Frontal cortex (tissue), 4 donors: ENCODE measurements at places on chromosomes 1 and 21.

DNA sequence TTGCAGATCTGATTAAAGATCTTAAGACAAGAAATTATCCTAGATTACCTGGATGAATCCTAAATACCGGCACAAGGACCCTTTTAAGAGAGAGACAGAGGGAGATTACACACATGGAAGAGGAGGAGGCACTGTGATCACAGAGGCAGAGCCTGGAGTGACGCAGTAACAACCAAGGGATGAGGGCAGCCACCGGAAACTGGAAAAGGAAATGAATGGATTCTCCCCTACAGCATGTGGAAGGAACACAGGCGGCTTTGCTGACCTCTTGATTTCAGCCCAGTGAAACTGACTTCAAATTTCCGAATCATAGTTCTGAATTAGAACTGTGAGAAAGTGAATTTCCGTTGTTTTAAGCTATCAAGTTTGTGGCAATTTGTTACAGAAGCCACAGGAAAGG is 50.2 kb upstream of the IVNS1ABP start:
- no peak for DNase-seq

DNA sequence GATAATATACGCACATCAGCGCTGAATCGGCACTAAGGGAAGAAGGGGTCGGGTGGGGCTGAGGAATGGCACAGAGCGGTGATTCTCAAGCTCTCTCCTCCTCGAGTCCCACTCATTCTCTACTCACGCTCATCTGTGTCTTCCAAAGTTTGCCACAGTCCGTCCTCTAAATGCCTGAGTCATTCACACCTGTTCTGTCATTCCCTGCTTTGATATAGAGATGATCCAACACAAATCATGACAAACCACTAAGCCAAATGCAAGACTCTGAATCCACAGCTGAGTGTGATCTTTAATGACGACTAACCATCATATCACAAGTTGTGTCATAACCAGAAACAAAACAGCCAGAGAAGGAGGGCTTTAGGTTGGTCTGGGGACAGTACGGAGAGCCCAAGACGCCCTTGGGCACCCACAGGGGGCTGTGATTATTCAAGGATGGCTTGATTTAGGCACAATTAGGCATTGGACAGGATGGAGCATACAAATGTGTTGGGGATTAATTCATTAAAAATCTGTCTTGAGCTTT is 501.5 kb downstream of the KIF26B start:
- no peak for DNase-seq

GRCh38 chr1:47995306-47996050 is 1.7 kb downstream of the TRABD2B start:
- DNase-seq, result no peak

GRCh38 chr1:226100436-226101391 is 38.2 kb downstream of the H3-3A start:
- no peak for DNase-seq

DNA sequence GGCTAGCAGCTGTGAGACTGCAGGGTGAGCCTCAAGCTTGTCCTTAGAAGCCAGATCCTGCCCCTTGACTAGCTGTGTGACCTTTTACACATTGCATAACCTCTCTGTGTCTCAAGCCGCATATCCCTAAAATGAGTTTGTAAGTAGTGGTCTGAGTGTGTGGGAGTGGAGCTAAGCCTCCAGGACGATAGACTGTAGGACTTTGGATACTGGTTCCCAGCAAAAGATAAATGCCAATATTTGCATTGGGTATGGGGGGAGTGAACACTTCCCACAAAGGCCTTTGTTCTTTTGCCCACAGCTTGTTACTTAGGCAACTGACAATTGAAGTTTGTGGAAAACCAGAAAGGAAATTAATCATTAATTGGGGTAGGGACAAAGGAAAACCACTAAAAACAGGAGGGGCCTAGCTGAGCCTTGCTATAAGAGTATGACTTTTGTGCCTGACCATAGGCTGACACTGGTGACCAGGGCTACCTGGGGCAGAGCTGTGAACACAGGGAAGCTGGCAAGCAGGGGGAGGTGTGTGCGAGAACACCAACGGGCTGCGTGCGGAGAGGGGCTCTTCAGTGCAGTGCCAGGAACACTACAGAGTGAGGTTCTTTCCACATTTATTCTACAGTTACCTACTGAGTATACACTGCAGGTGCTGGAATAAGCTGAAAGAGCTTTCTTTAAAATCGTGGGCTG is 102.4 kb upstream of the ETV3 start:
- DNase-seq, result no peak

- no peak for DNase-seq
Measured at GRCh38 chr1:150931773-150932172, 5.6 kb downstream of the SETDB1 start.

DNA sequence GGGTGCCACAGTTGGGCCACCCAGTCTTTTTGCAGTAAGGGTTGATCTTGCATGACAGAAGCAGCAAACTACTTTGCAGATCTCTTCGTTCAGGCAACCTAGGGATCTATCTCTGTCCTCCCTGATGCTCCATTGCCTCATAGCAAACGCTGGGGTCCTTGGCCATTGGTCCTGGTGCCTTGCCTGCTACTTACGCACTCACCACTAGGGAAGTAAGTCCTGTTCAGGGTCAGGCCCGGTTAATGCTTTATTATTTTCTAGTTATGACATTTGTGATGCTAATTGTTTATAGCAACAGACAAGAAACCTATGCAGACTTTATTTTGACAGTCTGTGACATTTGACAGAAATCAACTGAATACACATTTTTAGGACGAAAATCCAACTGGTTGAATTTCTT is 326.5 kb upstream of the FMN2 start:
- no peak for DNase-seq

- DNase-seq, result peak; percentile 44
Measured at GRCh38 chr1:155591770-155592169, 18.2 kb upstream of the MSTO1 start.

DNA sequence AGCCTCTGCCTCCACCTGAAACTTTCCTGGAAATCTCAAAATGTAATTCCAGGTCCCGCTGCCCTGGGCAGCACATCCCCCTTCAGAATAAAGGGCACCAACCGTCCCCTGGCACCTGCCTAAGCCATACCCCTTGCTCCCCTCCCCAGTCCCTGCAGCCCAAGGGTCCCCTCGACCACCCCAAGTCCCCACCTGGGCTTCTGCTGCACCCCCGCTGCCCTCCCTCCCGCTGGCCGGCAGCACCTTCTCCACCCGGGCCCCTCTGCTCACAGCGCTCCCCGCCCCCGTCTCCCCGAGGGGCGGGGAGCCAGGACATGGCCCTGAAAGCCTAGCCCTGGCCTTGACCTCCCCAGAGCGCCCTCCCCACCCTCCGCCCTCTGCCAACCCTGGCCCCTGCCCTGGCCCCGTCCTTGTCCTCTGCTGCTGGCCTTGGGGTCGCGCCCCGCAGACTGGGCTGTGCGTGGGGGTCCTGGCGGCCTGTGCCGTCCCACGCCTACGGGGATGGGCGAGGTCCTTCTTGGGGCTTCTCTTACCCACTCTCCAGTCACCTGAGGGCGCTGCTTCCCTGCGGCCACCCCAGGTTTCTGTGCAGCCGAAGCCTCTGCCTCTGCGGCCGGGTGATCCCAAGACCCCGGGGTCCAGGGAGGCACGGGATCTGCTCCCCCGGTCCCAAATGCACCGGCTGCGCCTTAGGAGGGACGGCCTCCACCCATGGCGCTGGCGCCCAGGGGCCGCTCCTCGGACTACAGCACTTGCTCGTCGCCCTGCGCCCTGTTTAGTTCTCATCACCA is 41.7 kb downstream of the WDR4 start:
- peak; percentile 15 for DNase-seq

DNA sequence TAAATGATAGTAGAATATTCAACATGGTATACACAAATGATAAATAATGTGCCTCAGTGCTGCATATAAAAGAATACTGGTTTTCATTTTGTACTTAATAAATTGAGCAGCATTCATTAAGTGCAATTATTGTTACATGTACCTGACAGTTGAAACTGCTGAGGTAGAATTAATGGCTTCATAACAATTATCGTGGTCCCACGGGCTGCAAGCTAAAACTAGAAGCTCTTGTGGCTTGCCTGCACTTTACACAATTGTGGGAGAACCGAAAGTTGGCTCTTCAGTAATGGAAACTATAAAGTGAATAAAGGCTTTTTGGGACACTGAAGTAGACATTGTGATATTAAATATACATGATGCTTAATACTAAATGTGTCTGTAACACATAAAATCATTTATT is 23.2 kb downstream of the INSL5 start:
- no peak for DNase-seq

- DNase-seq, result peak; percentile 18
Measured at GRCh38 chr1:235270625-235271024, 57.4 kb downstream of the ARID4B start.

- DNase-seq, result no peak
Measured at GRCh38 chr1:9559673-9560072, 20.4 kb downstream of the SLC25A33 start.

DNA sequence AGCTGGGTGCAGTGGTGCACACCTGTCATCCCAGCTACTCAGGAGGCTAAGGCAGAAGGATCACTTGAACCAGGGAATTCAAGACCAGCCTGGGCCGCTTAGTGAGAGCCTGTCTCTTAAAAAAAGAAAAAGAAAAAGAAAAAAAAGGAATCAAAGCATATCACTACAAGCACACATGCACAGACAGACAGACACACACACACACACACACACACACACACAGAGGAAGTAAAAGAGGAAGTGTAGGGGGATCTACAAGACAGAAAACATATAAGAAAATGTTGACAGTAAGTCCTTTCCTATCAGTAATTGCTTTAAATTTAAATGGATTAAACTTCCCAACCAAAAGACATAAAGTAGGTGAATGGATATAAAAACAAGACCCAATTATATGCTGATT is 180.3 kb downstream of the FAF1 start:
- no peak for DNase-seq

DNA sequence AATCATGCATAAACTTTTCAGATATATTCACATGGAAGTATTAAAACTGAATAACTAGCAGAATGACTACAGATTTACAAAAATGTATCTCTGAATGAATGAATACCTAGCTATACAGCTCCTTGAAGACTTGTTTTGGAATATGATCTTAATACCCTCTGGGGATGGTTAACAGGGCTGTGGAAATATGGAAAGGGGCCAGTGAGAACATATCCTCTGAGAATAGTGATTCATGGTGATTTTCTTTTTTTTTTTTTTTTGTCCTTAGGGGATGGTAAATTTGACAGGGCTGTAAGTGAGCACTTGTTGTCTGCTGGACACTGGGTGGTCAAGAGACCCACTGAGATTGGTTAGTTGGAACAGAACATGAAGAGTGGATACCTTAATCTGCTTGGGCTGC is 80.7 kb upstream of the HP1BP3 start:
- DNase-seq, result no peak

DNA sequence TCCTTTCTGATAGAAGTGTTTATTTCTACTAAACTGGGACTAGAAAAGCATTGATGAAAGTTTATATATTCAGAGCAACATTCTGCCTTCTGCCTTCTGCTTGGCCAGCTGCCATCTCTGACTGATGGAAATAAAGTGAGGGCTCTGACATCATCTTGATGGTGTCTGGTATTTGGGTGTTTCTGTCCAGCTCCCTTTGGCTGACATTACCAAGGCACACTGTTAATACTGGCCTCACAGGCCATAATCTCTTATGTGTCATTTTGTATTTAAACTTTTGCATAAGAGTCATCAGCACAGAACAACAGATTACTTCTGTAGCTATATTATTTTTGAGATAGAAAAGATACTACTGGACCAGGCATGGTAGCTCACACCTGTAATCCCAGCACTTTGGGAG is 216.9 kb downstream of the RYR2 start:
- no peak for DNase-seq

DNA sequence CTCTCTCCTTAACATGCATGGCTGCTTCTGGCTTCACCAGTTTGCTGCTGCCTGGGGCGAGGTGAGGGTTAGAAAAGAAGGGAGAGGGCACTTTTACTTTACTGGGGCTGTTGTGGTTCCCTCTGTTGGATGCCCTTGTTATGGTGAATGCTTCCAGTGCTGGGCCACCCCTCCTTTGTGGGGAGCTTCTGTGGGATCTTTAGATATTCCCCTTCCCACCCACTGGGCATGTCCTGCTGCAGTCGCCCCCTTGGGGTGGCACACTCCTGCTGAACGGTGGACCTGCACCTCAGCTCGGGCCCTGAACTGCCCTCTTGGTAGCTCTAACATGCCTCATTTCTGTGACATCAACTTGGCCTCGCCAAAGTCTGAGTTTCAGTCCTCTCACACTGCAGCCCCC is 6.0 kb downstream of the TNN start:
- no peak for DNase-seq

DNA sequence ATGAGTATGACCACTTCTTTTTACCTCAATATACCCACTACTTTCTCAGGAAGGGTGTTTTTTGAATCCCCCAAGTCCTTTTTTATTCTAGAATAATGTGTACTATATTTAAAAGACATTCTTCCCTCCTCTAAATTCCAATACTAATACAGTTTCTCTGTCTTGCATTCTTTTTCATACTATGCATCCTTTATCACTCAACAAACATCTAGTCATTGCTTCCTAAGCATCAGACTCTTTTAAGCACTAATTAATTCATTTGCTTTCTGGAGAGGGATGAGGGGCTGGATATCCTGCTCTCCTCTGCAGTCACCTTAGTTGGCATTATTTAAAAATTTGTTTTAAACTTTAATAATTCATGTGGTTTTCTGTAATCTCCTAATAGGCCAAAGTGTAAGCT is 838.8 kb downstream of the KCNT2 start:
- no peak for DNase-seq

DNA sequence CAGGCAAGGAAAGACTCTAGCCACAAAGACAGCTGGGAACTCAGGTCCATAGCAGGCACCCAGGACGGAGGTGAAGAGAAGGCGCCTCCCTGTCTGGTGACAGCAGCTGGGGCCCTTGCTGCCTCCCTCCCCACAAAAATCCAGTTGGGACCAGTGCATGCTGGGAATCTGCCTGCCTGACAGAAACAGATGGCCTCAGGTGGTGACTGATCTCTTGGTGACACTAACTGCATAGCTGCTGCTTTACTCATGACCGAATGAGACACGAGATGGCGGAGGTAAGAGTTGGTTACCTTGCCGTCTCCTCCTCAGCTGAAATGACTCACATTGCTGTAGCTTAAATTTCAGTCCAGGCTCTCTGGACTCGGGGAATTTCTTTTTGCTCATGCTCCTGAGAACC is 130.3 kb downstream of the FGGY start:
- DNase-seq, result no peak

DNA sequence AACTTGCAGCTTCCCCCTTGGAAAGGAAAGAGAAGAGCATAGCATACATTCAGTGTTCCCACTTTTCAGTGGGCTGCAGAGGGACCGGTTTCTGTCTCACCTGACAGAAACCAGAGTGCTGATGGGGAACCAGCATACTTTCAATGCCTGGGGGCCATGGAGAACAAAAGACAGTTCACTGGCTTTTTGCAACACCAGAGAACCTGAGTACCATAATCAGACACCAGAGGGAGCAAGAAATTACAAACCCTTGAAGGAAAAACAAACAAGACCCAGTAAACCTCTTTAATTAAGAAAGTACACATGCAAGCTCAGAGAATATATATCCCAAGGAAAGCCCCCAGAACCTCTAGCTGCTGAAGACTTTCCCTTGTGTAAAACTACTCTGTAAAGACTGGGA is 51.1 kb downstream of the CSMD2 start:
- no peak for DNase-seq

DNA sequence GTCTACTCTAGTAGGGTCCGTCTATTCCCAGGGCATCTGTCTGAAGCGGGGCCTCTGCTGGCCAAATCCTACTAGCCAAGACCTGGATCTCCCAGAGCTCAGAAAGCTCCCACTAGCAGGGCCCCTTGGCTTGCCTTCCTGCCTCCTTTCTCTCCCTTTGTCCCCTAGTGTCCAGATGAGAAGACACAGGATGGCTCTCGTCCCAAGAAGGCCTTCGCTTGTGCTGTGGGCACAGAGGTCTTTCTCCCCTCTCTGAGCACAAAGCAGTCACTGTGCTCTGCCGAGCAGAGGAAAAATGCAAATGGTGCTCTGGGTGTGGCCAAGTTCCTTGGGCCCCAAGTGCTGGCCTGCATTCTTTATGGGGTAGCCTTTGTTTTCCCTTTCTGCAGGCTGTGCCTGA is 13.0 kb upstream of the GPR137B start:
- no peak for DNase-seq
